ENCODE measurements at places on chromosomes 5 and 9. TPM values are rescaled to one million over a fixed set of nuclear protein-coding genes. Genes with fewer than 3 reads are reported as not detected.

Gene IL9
- not detected for total RNA-seq

Gene SHOC1
- not detected for total RNA-seq

Gene CYLC2
- not detected for total RNA-seq

Gene AP3S1
- total RNA-seq: 65.3 TPM

Gene EIF4E1B
- not detected for total RNA-seq

Gene CARTPT
- not detected for total RNA-seq

Gene TLR4
- total RNA-seq: not detected

GRCh38 chr5:2752059-2752820 lies 763 bp upstream of the IRX2 start:
- no peak for DNase-seq

DNA sequence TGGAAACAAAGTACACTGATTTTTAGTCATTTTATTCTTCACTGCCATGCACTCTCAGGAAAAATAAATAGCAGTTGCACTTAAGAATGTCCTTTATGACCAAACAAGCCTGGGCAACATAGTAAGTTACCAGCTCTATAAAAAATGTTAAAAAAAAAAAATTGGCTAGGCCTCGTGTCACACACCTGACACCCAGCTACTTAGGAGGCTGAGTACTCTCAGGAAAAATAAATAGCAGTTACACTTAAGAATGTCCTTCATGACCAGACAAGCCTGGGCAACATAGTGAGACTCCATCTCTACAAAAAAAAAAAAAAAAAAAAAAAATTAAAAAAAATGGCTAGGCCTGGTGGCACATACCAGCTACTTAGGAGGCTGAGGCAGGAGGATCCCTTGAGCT lies 304.6 kb downstream of the SLCO4C1 start:
- no peak for DNase-seq

DNA sequence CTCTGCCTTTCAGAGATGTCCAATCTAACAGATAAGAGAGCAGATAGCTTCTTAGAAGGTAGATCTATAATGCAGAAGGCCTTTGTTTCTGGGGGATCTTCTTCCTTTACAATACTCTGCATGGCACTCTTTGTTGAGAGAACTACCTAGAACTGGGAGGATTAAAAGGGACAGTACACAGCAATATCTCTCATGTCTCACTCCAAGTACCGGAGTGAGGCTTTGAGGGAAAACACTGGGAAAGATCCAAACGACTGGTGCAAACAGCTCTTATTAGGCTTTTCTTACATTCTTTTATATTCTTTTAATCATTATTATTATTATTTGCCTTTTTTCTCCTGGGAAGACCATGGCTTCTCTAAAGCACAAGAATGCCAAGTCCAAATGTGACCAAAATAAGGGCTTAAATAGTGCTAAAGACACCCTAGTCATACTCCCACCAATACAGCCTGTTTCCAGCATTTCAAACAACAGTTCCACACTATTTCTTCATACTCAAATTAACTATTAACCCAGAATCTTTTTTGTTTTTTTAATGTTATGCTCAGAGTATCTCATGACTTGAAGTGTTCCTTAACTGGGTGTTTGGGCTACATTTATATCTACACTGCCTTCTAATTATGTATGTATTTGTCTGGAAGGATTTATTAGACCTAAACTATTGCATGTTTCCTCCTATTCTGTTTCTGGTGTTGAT lies 52.7 kb downstream of the ABHD17B start:
- no peak for DNase-seq

DNA sequence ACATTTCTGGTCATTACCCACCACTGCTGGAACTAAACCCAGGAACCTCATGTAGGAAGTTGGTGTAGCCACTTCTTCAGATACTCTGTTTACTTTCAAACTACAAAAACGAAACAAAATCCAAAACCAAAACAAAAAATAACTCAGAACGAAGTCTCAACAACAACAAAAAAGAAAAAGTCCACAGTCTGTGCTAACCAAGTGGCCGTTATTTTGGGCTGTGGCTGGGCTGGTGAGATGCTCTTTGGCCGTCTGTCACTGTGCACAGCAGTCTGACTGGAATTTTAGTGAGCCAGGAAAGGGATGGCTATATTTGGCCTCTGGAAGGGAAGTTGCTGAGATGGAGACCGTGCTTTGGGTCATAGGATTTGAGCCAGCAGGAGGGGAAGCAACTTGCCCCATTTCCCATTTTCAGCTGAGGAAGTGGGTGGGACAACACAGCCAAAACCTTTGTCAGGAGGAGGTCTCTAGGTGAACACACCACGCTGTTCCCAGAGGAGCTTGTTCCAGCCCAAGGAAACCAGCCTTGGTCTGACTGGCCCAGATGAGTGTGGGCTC lies 334.1 kb downstream of the ZSWIM6 start:
- DNase-seq: no peak

DNA sequence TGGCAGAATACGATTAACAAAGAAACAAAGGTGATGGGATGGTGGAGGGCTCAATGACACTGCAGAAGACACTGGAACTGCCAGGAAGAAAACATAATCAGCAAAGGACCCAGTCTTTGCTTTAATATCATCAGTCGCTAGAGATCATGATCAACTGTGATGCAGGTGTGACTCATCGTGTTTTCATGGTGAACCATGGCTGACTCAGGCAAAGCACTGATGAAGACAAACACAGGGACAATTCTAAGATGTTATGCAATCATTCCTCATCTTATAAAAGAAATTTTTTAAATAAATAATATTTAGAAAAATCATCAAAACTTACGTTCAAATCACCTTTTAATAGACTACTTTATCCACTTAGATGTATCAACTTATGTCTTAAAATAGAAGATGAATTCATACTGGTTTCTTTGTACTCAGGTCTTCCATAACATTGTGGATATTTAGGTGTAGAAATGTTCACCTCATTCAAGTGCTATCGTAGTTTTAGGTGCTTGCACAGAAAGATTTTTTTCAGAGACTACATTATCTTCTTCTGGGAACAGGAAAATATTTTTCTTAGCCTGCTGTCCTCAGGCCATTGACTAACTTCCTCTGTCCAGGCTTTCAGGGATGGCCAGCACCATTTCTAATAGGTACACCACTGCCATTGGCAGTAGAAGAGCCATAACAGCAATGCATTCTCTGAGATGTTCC lies 673.4 kb upstream of the MEF2C start:
- DNase-seq: no peak

DNA sequence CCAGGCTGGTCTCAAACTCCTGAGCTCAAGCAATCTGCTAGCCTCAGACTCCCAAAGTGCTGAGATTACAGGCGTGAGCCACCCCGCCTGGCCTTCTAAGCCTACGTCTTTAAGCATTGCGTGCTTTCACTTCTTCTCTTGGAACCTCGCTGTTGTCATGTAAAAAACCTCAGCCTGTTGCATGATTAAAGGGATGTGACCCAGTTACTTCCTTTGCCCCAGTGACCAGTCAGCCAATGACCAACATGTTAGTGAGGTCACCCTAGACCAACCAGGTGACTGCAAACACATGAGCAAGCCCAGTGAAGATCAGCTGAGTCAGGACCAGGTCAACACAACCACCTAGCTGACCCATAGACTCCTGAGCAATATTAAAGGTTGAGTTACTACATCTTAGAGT lies 10.5 kb downstream of the KIF4B start:
- DNase-seq: no peak

- DNase-seq: no peak
Measured at GRCh38 chr5:176915906-176916305, 16.8 kb upstream of the HK3 start.

DNA sequence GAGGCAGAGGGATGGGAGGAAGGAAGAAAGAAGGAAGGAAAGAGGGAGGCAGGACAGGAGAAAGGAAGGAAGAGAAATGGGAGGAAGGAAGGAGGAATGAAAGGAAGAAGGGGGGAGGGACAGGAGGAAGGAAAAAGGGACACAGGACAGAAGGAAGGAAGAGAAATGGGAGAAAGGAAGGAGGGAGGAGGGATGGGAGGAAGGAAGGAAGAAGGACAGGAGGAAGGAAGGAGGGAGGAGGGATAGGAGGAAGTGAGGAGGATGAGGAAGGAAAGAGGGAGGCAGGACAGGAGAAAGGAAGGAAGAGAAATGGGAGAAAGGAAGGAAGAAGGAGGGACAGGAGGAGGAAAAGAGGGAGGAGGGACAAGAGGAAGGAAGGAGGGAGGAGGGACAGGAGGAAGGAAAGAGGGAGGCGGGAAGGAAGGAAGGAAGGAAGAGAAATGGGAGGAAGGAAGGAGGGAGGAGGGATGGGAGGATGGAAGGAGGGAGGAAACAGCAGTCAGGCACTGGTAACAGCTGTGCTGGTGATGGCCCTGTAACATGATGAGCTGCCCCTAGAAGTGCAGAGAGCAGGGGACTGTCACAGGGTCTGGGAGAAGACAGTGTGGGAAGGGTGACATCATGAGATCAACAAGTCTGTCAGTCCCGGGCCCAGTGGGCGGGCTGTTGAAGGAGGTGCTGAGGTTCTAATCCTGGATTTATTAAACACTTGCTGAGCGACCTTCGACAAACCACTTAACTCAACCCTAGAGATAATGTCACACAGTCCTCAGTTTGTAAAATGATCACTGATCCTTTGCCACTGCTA lies 10.7 kb upstream of the IRX1 start:
- no peak for DNase-seq

GRCh38 chr5:116315531-116315930 lies 230.7 kb downstream of the COMMD10 start:
- no peak for DNase-seq

DNA sequence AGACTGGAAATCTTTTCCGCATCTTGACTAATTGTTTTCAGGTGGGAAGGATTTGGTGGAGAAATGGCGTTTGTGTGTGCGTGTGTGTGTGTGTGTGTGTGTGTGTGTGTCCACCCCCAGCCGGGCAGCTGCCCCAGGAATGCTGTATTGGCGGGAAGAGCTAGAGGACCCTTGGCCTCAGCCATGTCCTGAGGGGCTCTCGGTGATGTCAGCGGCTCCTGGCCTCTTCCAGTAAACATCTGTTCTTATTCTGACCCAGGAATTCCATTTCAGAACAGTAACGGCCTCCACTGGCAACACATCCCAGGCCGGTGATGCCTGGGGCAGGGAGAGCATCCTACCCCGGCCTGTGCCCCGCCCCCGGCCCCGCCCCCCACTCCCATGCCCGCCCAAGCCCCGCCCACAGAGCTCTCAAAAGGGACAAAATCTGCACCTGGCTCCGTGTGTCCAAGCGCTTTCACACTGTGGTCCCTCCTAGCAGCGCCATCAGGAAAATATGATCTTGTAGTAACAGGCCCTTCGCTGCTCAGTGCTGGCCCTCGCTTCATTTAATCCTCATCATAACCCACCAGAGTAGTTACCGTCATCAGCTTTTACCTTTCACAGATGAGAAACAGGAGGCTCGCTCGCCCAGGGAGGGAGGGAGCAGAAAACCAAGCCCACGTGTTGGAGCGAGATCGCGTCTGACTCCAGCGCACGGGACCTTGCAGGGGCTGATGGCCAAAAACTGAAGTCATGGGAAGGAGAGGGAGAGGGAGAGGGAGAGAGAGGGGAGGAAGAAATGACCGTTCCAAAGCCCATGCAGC lies 18.9 kb downstream of the ADAMTS2 start:
- no peak for DNase-seq

DNA sequence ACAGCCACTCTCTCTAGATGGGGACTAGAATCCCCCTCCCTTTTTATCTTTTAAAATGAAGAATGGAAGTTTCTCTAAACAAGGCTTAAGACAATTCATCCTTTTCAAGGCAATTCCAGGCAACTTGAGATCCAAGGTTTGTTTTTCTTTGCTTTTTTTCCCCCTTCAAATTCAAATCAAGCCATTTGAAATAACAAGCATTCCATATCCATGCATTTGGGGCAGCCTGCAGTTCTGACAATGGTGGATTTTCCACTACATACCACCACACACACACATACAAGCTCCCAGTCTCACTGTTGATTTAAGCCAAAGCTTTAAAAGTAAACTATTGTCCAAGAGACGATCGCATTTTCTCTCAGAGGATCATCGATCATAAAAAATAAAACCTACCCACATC lies 424 bp downstream of the INSYN2B start:
- no peak for DNase-seq

- no peak for DNase-seq
Measured at GRCh38 chr9:10055886-10056395, 556.9 kb downstream of the PTPRD start.

GRCh38 chr9:976943-977837 lies 735 bp downstream of the DMRT3 start:
- no peak for DNase-seq

DNA sequence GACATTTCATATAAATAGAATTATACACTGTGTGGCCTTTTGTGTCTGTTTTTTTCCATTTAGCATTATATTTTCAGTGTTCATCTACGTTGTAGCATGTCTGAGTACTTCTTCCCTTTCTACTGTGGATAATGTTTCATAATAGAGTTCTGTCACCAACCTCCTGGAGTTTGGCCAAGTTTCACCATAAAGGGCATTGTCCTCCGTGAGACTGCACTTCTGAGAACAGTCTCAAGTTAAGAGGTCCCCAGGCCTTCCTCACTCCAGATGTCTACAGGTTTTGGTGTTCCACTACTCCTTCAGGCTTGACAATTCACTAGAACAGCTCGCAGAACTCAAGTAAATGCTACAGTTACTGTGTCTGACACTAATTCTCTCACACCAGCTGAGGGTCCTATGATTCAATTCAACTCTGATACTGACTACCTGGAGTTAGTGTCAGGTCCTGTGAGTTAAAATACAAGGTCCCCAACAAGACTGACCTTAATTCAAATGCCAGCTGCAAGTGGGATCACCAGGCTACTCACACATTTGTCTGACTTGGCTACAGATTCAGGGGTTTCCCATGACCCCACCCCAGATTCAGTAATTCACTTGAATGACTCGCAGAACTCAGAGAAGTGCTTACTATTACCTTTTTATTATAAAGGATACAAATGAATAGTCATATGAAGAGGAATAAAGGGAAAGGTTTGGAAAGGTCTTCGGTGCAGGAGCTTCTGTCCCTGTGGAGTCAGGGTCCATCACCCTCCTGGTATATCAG lies 31.1 kb downstream of the SLC35A4 start:
- no peak for DNase-seq

DNA sequence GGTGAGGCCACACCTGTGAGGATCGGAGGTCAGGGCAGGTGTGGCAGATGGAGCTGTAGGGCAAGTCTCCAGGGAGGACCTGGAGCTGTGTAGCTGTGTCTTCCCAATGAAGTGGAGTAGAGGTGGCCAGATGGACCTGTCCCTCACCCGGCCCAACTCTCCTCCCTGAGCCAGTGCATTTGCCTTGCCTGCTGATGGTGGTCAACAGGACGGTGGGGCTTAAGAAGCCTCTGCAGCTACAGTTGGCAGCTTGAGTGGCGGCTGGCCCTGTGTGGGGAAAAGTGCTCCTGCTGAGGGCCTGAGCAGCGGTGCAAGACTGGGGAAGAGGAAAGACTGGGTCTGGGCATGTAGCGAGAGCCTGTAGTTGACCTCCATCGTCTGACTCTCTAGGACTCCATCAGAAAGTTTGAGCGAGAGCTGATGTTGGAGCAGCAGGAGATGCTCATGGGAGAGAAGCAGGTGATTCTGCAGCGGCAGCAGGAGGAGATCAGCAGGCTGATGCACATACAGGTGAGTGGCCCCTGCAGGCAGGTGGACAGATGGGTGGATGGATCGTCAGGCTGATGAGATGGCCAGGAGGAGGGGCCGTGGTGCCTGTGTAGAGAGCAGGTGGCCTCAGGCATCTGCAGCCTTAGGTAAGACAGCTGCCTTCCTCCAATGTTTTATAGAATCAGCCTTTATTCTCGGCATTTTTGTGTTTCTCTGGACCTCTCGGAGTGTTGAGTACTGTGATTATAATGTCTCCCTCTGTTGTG lies 24.9 kb downstream of the PITX1 start:
- DNase-seq: no peak
